CD4-positive, alpha-beta T cell treated with Interleukin-6 at 100 ng/mL for 8 hours (primary cell): ENCODE measurements at places on chromosomes 1 and 21.
A peak's percentile ranks its signal among the peaks of the same experiment; 100 is the strongest.

DNA sequence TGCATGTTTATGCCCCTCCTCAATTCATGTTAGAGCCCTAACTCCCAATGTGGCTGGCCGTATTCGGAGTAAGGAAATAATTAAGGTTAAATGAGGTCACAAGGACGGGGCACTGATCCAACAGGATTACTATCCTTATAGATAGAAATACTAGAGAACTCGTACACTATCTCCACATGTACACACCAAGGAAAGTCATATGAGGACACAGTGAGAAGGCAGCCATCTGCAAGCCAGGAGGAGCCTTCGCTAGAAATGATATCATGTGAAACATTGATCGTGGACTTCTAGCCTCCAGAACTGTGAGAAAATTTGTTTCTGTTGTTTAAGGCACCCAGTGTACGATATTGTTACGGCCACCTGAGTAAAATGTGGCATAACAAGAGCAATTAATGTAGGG is 79.7 kb downstream of the FAF1 start:
- DNase-seq = no peak

GRCh38 chr1:56576880-56577405 is 2.4 kb downstream of the PLPP3 start:
- DNase-seq = no peak

- no peak for DNase-seq
Observed at GRCh38 chr1:61132645-61133334, 50.4 kb downstream of the NFIA start.

- no peak for DNase-seq
Observed at GRCh38 chr1:153937331-153937730, 9.2 kb downstream of the DENND4B start.

DNA sequence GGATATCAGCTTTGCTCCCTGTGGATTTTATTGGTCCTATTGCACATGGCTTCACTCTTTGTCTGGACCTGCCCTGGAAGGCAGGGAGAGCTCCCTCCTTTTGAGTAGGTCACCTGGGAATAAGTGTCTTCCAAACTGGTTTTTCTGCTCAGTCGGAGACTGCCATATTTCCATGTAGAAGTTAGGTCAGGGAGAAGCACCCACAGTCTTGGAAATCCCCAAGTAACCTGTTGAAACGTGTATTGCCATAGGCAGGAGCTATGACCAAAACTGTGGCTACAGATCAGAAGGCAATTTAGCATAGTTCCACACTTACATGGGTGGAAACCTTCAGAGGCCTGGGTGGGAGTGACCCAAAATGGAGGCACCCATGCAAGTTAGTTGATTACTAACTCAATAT is 3.5 kb upstream of the GNG12 start:
- DNase-seq = no peak

- DNase-seq = no peak
Observed at GRCh38 chr1:94068096-94068998, 52.6 kb downstream of the ABCA4 start.

- no peak for DNase-seq
Observed at GRCh38 chr1:151829352-151830046, 2.1 kb downstream of the RORC start.

DNA sequence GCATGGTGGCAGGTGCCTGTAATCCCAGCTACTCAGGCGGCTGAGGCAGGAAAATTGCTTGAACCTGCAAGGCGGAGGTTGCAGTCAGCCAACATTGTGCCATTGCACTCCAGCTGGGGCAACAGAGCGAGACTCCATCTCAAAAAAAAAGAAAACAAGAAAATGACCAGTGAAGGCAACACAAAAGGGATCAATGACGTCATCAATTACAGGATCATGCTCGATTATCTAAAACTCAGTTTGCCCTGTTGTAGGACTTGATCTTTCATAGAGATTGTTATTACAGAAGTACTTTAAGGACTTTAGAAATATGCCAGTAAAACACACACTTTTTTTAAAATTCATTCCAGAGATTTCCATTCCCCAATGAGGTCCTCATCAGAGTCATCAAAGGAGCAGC is 147.8 kb downstream of the ETS2 start:
- no peak for DNase-seq

DNA sequence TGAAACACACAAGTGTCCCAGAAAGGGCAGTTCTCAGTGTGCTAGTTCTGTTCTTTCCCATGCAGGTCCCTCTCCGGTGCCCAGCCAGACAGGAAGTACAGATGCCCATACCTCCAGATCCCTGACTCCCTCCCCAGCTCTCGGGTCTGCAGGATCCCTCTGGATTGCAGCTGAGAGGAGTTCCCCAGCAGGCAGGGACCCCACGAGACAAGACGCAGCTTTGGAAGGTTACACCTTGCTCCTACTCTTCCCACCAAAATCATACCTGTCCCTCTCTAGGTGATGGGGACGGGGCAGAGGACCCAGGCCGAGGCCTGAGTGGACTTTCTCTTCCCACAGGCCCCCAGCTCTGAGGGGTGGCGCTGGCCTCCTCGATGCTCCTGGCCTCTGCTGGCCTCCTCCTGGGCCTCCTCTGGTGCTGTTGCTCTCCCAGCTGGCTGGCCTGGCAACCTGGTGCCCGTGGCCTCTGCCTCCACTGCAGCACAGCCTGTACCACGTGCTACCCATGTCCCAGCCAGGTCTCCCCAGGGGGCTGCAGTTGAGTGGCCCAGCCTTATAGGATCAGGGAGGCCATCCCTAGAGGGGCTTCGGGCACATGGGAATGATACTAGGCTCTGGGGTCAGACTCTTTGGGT is 9.4 kb downstream of the LDLRAD2 start:
- no peak for DNase-seq

GRCh38 chr1:5142389-5142788 is 488.0 kb downstream of the AJAP1 start:
- DNase-seq = no peak

DNA sequence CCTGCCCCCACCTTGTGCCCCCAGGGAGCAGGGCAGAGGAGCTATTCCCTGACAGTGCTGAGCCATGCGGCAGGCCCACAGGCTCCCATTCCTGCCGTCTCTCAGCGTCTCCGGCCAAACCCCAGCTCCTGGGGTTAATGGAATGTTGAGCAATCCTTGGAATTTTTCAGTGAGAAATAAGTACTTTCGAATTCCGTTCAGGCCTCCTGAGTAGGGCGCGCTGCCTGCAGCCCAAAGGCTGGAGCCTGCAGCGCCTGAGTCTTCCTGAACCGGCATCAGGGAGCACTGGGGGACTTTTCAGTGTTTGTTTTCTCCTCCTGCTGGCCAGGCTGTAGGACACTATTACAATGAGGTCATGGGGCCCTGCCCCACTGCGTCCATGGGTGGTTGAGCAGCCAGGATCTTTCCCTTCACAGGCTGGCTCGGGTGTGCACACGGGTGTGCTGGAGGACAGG is 33.3 kb upstream of the CSF1 start:
- DNase-seq = no peak

- no peak for DNase-seq
Observed at GRCh38 chr21:45838634-45839033, 142.9 kb upstream of the COL6A1 start.

DNA sequence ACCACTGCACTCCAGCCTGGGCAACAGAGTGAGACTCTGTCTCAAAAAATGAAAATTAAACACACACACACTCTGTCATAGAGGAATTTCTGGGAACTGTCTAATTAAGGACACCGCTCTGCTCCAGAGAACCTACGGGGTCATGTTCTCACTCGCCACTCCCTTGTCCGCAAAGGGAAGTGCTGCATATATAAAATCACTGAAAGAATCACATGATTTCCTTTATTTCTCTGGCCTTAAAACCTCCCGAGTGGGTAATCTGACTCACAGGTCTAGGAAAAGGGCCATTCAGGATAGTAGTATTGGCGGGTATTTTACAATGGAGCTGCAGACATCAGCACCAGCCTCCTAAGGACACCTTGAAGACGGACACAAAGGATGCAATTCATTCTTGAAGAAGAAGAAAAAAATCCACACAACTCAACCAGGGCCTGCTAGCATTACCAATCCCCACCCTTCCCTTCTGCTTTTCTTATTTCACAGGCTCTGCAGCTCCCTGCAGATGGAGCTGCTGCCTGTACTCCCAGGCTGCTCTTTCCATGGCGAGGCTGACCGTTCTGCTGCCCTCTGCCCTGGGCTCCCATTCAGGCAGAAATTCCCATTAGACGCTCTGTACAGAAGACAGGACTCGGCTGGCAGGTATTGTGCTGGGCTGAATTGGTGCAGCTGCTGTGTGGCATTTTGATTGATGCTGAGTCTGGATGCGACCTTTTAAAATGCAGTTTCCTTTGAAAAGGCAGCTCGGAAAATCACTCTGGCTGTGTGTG is 53.3 kb upstream of the FAM89A start:
- DNase-seq = no peak

DNA sequence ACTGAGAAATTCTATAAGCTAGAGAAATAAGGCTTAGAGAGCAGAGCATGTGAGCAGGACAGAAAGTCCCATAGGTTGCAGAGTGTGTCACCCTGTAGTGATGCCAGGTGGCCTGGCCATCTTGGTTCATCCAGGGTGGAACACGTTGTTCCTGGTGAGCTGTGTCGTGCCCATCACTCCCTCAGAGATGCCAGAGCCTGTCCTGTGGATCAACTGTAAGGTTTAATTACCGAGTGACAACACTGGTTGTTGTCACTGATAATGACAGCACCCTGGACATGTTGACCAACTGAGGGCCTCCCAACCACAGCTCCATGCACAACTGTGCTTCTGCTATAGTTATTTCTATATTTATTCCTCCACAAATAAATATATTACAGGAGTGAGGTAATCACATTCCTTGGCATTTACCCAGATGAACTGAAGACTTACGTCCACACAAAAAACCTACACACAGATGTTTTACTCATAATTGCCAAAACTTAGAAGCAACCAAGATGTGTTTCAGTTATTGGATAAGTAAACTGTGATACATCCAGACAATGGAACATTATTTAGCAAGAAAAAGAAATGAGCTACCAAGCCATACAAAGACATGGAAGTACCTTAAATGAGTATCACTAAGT is 6.2 kb downstream of the C1orf198 start:
- no peak for DNase-seq

DNA sequence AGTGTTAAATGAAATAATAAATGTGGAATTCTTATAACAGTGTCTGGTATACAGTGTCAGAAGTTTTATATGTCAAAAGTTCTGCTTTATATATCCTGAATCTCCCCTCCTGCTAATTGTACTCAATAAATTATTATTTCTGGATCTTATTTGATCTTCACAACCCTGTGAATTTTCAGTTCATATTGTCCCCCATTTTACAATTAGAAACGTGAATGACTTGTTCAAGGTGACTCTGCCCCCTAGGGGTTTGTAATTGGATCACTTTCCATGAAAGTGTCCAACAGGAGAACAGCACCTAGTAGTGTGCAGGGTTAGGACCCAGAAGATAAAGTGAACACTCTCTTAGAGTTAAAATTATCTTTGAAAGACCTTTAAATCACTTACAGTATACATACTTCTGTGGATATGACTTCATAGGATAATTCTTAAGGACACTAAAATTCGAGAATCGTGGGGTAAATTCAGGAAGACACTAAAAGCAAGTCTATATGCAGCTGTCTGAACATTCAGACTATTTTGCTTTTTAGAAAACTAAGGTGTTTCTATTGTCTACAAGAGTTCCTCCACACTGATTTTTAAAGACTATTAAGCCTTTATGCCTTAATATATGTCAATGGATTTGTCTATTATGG is 4.5 kb upstream of the DDR2 start:
- DNase-seq = no peak

- DNase-seq = no peak
Observed at GRCh38 chr1:3942416-3943122, 42.5 kb upstream of the C1orf174 start.

DNA sequence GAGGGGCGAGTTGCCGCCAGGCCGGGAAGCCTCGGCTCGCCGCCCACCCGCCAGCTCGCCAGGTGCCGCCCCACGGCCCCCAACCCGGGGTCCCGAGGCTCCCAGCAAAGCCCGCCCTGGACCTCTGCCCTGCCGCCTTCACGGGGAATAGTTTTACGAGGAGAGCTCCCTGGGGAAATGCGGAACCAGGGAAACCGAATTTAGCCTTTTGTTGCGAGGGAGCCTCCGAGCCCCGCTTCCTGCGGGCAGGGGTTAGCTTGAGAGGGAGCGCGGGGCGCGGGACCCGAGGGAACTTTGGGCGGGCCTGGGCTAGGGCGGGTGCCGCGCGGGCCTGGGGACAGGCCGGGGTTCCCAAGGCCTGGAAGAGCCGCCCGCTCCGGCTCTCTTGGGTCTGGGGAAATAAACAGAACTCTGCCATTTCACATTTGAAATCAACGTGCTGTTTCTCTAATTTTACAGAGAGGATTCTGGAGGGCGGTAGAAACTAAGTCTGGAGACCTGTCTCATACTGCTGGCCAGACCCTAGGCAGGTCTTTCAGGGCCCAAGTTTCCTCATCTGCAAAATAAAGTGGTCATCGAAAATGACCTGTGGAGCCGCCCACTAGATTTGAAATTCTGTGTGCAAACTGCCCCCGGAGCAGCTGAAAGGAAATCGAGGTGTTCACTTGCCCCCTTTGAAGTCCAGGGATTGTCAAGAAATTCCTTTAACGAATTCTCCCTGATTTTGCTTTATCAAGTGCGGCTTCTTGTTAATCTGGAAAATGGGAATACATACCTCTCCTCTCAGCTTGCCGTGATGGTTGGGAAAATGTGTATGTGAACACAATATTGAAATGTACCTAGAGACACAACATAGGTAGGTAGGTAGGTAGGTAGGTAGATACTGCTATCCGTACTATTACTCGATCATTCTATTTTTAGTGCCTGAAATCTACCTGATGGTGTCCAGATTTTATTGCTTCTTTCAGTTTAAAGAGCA is 749 bp upstream of the GLUL start:
- no peak for DNase-seq

DNA sequence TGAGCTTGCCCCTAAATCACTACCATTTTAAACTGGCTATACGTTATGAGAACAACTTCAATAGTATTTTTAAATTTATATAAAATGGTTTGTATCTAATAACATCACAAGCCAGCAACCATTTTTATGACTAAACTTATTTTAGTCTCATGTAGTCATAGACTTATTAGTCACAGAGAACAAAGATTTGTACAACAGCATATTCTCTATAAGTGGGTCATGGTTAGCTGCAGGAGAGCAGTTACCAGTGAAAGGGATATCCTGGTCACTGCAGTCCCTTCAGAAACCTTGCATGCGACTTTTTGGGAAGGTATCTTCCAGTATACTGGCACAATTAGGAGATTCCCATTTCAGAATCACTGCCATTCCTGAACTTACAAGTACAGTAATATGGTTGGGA is 90.0 kb downstream of the HFM1 start:
- no peak for DNase-seq

GRCh38 chr1:28812669-28813468 is 899 bp downstream of the OPRD1 start:
- no peak for DNase-seq

DNA sequence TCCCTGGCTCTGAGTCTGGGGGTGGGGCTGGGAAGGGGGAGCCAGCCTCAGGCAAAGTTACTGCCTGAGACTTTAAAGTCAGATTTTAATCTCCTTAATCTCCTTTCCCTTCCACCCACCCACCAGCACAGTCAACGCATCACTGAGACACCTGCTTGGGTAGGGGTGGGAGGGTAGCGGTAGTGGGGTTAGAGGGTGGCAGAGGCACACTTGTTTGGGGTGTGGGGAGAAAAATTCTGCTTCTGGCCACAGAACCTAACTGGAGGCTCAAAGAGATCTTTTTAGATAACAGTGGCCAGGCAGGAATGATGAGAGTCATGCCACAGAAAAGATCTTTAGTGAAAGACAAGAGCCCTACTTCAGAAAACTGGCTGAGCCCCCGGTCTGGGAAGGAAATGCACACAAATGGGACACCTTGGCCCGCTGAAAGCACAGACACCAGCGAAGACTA is 44.1 kb downstream of the CD247 start:
- peak; percentile 40 for DNase-seq

GRCh38 chr1:11478571-11479374 is at the start of gene DISP3:
DISP3 (plus strand) TSS chr1:11479155; CDS start chr1:11500993, 21,838 bp downstream.
- peak; percentile 48 for DNase-seq

- no peak for DNase-seq
Observed at GRCh38 chr1:157189986-157190982, 52.1 kb upstream of the ETV3 start.
